Upper lobe of left lung (tissue), 6 donors: ENCODE measurements at places on chromosomes 5 and 9.
A peak's percentile ranks its signal among the peaks of the same experiment; 100 is the strongest.

DNA sequence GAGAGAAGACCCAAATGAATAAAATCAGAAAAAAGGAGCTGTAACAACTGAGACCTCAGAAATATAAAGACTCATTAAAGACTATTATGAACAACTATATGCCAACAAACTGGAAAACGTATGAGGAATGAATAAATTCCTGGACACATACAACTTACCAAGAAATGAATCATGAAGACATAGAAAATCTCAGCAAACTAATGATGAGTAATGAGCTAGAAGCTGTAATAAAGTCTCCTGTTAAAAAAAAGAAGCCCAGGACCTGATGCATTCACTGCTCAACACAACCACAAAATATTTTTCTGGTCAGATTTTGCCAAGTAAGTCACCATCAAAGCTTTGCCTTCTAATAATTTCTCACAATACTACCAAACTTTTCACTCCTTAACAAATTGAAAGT is 666.7 kb downstream of the LRRC70 start:
- DNase-seq = no peak

- DNase-seq = no peak
Measured at GRCh38 chr5:35698047-35698808, 80.6 kb downstream of the SPEF2 start.

DNA sequence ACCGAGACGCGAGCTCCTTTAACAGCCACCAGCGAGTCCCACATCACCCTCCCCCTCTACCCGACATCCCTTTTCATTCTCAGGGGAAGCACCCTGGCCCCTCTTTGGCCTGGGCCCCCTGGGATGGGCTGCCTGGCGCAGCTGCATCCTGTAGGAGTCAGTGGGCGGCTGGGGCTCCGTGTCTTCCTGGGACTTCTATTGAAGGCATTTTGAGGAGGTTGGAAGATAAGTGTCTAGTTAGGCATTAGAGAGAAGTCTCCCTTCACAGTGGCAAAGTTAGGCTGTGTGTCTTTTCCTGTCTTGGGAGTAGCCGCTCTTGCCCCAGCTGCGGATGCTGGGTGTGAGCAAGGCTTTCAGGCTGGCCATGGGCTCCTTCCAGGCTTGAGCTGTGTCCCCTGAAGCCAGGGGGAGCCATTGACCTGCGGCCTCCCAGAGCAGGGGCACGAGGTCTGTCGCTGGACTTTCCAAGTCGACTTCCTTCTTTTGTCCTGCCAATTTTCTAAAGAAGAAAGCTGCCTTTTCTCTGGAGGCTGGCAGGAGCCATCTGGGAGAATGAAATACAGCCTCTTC is 18.6 kb upstream of the NKD2 start:
- DNase-seq = peak; percentile 61

DNA sequence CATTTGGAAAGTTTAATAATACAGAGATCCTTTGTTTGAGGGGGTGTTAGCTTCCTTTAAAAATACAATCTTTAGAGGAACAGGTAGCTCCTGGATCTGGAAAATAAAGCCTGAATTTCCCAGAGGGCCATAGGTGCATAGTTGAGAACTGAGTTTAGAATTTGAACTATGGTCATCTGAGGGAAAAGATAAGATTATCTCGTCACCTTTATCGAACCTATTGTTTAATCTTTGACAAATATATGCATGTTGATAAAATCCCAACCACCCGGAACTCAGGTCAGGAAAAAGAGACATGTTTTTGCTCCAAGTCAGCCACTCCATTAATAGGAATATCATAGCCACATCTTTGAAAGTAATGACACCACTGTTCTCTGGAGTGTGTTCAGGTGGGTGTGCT is 91.7 kb upstream of the FAM169A start:
- DNase-seq = no peak

GRCh38 chr5:89817841-89818240 is 591.7 kb downstream of the CETN3 start:
- no peak for DNase-seq

DNA sequence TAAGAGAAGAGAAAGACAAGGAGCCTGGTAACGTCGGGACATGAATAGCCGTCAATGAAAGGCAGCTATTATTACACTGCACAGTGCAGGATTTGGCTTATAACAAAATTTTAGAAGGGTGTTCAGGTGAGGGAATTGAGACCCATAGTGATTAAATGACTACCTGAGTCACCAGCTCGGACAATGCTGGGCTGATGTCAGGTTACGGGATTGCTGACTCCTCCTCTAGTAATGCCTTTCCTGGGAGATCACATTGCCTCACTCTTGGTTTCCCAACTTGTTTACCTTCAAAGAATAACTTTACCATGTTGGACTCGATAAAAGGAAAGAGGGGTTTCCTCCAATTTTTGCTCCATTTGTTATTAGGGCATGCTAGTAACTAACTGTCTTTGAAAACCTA is 132.6 kb downstream of the GHR start:
- no peak for DNase-seq

GRCh38 chr5:115100319-115100955 is 69.3 kb downstream of the TRIM36 start:
- no peak for DNase-seq

GRCh38 chr5:147451193-147451592 is 58.7 kb downstream of the DPYSL3 start:
- no peak for DNase-seq

DNA sequence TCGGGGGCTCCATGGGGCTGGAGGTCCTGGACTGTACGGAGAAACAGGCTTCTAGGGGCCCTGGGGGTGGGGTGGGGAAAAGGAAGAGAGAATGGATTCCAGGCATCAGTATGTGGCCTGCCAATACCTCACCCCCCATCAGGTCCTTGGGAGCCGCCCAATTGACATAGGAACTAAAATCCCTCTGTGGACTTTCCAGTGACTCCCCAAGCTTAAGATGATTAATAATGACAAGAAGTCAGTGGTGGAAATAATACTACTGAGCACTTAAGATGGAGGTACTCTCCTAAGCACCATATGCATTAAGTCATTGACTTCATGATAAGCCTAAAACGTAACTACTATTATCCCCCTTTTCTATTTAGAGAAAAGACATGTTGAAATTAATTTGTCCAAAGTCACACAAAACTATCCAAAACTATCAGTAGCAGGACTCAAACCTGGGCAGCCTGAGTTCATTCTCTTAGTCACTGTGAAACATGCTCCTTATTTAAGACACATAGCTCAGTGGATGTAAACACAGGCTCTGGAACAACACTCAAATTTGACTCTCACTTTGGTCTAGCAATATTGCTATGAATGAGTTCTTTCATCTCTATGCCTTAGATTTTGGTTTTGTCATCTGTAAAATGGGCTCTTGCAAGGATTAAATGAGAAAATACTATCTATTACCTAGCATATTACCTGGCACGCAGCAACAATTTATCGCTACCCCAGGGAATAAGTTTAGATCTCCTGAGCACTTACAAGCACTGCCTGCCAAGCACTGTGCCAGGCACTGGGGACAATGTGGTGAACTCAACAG is 9.5 kb downstream of the SPRY4 start:
- DNase-seq = no peak

GRCh38 chr5:179212870-179213269 is 132.4 kb downstream of the ADAMTS2 start:
- no peak for DNase-seq

DNA sequence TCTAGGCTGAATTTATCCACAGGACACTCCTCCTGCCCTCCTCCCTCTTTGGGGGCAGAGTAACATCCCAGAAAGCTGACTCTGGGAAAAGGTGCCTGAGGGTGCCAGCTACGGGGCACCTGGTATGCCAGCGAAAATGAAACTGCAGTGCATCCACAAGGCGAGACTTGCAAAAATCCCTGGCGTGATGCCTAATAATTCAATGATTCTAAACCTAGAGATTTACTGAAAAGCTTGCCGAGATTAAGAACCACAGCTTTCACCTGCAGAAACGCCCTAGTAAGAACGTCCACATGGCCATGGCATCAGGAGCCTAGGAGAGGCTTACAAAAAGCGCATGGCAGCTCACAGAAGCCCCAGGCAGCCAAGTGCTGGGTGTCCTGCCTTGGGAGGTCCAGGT is 20.9 kb downstream of the CCNJL start:
- no peak for DNase-seq

GRCh38 chr5:168908207-168908606 is 329.0 kb upstream of the PANK3 start:
- no peak for DNase-seq

DNA sequence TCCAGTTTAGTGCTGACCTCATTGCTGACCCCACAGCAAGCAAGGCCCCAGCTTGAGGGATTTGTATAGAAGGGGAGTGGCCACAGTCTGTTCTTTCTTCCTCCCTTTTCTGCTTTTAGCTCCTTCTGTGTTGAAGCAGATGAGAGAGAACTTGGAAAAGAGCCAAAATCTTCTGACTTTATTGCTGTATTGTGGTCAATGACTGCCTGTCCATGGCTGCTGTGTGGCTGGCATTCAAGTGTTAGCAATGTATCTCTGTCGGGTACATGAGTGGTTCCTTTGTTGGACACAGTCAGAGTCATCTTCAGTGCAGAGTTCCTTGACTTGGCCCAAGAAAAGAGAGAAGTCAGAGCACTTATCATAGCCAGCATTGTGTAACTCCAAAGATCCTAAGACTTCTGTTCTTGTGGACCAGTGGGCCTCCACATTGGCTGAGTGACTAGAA is 154.1 kb downstream of the LRRC70 start:
- DNase-seq = no peak

GRCh38 chr5:65483546-65484346 is 2.0 kb upstream of the ADAMTS6 start:
- no peak for DNase-seq

GRCh38 chr5:164627021-164627420 is 1121.6 kb downstream of the MAT2B start:
- DNase-seq = no peak

GRCh38 chr5:142314109-142314508 is 10.7 kb downstream of the SPRY4 start:
- DNase-seq = no peak

- DNase-seq = no peak
Measured at GRCh38 chr9:7246917-7247522, 489.2 kb downstream of the KDM4C start.

DNA sequence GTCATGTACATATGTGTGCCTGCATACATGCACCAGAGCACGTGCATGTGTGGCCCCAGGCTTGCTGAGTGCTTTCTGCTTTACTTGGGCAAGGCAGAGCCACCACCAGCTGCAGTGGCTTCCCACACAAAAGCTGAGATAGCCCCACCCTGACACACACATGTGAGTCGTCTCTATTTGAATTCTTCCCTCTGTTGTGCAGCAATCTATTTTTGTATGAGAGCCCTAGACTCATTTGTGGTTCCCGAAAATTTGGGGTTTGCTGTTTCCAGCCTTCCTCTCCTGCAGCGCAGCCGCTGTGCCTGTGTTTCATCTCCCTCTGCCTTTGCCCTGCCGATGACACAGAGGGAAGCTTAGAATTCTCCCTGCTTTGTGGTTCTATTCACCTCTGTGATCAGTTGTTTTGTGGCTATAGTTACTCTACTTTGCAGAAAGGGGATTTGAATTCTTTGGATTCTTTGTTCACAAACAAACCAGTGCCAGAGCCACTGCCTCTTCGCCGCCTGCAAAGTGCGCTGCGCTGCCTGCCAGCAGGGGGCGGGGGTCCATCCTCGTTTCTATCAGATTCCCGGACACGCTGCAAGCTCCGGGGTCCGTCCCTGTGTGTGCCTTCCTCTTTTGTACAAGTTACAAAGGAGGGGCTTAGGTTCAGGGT is 95.8 kb upstream of the DAP start:
- peak; percentile 90 for DNase-seq

DNA sequence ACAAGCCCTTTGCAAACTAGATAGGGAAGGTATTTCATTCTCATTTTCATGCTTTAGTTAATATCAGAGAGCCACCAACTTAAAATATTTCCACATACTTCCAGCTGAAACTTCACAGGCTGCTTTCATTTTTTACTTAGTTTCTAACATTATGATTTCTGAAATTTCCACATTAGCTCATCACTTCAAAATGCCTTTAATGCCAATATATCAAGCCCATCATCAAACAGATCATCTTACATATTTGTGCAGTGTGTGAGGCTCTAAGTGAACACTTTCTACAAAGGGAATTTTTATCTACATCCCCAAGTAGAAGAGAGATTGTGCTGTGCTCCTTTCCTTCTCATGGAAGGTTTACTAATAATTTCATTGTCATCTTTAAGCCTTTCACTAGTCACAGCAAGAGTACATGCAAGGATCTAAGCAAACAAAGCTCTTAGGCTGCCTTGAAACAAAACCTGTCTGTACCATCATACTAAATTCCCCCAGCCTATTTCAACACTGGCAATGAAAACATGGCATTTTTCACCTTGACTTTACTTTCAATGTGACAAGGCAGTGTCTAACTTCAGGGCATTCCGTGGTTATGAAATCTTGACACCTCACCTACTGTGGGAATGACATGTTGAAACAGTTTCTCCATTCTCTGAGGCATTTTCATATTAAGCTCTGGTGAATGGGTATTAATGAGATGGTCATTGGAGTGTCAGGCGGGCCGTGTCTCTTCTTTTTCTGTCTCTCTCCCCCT is 45.4 kb downstream of the PPP2R2B start:
- no peak for DNase-seq

GRCh38 chr5:55708732-55709131 is 3.4 kb downstream of the SLC38A9 start:
- no peak for DNase-seq

GRCh38 chr9:109109967-109110328 is 9.8 kb downstream of the TMEM245 start:
- DNase-seq = no peak

GRCh38 chr5:176985516-176985915 is 21.1 kb downstream of the UIMC1 start:
- DNase-seq = no peak

DNA sequence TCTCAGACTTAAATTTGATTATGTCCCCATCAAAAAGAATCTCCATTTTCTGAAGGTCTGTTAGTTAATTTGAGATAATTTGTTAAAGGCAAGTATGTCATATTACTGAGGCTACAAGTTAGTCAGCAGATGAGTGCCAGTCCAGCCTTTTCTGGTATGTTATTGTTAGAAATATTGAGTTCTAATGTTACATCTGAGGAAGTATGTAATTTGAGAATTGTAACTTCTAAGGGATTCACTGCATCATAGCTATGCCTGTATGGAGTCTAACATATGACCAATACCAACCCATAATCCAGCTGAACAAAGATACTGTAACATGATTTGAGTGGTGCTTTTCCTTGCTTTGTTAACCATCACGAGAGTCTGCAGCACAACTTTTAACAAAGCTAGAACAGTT is 13.9 kb downstream of the SLC23A1 start:
- no peak for DNase-seq

GRCh38 chr5:165370794-165371193 is 1865.4 kb downstream of the MAT2B start:
- DNase-seq = no peak
